Stimulated activated CD8-positive, alpha-beta memory T cell treated with anti-CD3 and anti-CD28 coated beads, Interleukin-4, amount 100 ng/mL, for 48 hours (primary cell): ENCODE measurements at places on chromosomes 7 and 10.

DNA sequence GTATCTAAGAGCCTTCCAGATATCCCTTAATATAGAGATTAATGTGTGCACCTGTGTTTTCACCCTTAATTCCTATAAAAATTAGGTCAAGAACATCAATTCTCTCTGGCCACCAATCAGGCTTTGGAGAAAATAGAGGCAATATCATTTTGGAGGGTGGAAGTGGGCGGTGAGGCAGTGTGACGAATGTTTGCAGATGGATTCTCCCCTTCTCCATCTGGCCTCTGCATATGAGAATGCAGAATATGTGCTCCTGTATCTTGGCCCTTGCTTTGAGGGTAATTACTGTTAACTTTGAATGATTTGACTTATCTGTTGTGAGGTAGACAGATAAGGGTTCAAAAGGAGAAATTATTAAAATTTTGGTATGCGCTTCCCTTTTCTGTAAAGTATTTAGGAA is 304.0 kb upstream of the NPSR1 start:
- no peak for DNase-seq

GRCh38 chr7:100016215-100016901 is 962 bp downstream of the ZKSCAN1 start:
- DNase-seq: no peak

GRCh38 chr10:26555719-26556368 is 117.7 kb downstream of the APBB1IP start:
- DNase-seq: no peak

GRCh38 chr10:127308031-127308430 is 111.6 kb upstream of the INSYN2A start:
- DNase-seq: no peak

DNA sequence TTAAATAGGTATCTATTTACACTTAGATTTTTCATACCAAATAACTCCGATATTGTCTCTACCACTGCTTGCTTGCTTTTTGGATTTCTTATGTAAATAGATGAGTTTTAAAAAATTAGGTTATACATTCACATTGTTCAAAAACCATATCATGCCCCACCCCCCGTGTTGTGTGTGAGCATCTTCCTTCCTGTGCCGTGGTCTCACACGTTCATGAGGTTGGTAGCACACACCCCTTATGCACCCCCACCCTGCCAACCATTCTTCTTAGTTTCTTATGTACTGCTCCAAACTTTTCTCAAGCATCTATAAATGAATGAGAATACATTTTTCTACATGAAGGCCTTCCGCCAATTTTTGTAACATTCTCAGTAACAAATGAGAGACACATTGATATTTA is 115.6 kb downstream of the FANK1 start:
- no peak for DNase-seq

DNA sequence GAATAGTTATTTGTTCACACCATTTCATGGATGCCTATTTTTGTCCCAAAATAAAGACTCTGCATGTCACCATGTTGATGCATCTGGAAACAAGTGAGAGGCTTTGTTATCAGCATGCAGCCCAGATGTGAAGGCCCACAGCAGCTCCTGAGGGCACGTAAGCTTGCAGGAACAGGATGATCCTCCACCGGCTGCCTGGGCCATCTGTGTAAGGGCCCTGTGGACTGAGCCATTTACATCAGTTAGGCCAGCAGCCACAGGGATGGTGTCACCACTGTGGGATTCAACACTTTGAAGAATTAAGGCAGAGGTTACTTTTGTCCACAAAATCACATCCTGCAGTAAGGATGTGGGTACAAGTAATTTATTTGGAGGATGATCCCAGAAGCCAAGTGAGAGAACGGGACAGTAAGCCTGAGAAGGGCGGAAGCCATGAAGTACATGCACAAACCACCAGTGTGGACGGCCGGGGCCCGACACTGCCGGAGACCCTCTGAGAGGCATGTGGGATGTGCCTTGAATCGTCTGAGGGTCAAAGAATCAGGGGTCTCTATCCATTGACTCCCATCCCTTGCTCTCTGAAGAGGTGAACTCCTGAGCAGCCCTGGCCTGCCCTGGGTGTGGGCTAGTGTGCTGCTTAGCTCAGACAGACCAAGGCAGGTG is 609.7 kb downstream of the DNAJB6 start:
- no peak for DNase-seq

GRCh38 chr10:91190388-91190870 is 30.0 kb upstream of the PCGF5 start:
- DNase-seq: no peak

- no peak for DNase-seq
These were observed 23.7 kb upstream of the BTRC start for GRCh38 chr10:101330231-101330630.

- no peak for DNase-seq
These were observed 34.1 kb upstream of the IFRD1 start for GRCh38 chr7:112416127-112416526.
